ENCODE measurements at places on chromosomes 7 and 10.

- no peak for DNase-seq
Measured at GRCh38 chr7:117459735-117460134, 20.1 kb upstream of the CFTR start.

DNA sequence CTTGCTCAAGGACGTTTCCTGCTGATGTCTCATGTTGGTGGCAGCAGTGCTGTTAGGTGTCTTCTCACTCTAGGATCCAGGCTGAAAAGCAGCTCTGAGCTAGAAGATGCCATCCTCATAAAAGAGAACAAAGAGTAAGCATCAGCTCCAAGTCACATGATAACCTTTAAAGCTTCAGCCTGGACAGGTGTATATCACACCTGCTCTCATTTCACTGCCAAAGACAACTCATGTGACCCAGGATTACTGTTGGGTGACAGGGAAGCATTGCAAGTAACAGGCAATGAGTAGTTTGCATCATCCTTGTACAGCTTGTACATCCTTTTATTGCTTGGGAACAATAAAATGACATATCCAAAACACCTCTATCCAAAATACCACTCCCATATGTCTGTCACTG lies 423.4 kb upstream of the DPP6 start:
- DNase-seq = no peak

DNA sequence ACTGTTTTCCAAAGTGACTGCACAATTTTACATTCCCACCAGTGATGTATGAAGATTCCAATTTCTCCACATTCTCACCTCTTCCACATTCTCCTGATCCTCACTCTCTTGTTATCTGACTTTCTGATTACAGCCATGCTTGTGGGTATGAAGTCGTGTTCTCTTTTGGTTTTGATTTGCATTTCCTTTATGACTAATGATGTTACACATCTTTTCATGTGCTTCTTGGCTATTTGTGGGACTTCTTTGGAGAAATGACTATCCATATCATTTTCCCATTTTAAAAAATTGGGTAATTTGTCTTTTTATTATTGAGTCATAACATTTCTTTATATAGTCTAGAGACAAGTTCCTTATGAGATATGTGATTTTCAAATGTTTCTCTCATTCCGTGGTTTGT lies 10.5 kb upstream of the GIMAP8 start:
- no peak for DNase-seq

DNA sequence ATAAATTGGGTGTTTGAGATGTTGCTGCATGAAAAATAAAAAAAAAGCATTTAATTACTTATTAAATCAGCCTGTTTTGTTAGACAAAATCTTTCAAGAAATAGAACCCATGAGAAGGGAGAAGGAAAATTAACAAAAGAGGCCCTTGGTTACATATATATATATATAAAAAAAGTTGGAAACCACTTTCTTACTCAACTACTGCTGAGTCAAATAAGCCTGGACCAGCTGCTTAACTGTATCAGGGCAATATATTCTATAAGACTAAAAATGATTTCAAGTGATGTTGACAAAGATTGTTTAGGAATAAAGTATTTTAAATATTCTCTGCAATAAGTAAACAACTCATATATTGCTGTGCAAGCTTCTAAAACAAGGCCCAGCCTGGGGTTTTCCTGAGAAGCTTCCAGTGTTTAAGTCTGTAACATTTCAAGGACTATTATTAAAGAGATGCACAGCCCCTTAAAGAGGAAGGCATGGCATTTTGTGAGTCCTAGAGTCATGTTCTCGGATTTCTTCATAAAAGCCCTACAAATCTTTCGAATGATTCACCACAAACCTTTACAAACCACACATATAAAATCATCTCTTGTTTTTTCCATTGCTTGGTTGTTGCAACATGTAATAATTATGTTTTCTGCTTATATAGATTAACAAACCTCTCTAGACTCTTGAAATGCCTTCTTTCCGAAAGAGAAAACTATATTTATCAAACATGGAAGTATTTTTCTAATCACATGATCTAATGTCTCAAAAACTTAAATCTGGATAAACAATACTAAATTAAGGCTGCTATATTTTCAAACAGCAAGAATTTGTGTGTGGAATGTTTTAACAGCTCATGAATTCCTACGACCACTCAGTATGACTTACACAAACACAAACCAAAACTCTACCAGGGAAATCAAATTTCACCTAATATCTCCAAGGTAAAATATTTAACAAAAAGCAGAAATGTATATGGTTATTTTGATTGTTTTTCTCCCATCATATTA lies 14.3 kb downstream of the JAZF1 start:
- DNase-seq = no peak

- no peak for DNase-seq
Measured at GRCh38 chr10:12909182-12909835, 92.2 kb downstream of the CCDC3 start.

- no peak for DNase-seq
Measured at GRCh38 chr10:71331736-71332135, 12.7 kb downstream of the SLC29A3 start.

DNA sequence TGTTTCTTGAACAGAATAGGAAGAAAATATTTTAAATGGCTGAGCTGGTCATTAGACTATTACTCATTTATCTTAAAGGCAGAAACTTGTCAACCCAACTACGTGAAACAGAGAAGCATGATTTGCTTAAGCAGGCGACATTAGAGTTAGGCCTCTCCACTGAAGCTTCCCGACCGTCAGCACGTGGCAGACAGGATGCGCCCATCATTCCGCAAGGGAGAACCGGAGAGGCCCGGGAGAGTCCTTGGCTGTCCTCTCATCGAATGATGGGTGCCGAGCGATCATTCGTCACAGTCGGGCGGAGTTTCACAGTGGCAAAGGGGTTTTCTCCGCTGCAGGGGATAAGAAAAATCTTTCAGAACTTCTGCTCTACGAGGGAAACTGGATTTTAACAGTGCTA lies 11.8 kb downstream of the BRI3 start:
- no peak for DNase-seq

GRCh38 chr7:73718438-73718881 lies 1.0 kb downstream of the STX1A start:
- no peak for DNase-seq

GRCh38 chr10:72124989-72125388 lies 36.6 kb upstream of the SPOCK2 start:
- DNase-seq = no peak

GRCh38 chr7:145050415-145050814 lies 214.6 kb upstream of the TPK1 start:
- no peak for DNase-seq

GRCh38 chr10:131555406-131555805 lies 243.9 kb upstream of the TCERG1L start:
- DNase-seq = no peak

- DNase-seq = peak; percentile 87
Measured at GRCh38 chr10:70363971-70364771, 18.3 kb downstream of the LRRC20 start.

- no peak for DNase-seq
Measured at GRCh38 chr7:33612442-33612841, 292.9 kb upstream of the BMPER start.

GRCh38 chr10:66926841-66927240 lies 1.0 kb downstream of the LRRTM3 start:
- no peak for DNase-seq

DNA sequence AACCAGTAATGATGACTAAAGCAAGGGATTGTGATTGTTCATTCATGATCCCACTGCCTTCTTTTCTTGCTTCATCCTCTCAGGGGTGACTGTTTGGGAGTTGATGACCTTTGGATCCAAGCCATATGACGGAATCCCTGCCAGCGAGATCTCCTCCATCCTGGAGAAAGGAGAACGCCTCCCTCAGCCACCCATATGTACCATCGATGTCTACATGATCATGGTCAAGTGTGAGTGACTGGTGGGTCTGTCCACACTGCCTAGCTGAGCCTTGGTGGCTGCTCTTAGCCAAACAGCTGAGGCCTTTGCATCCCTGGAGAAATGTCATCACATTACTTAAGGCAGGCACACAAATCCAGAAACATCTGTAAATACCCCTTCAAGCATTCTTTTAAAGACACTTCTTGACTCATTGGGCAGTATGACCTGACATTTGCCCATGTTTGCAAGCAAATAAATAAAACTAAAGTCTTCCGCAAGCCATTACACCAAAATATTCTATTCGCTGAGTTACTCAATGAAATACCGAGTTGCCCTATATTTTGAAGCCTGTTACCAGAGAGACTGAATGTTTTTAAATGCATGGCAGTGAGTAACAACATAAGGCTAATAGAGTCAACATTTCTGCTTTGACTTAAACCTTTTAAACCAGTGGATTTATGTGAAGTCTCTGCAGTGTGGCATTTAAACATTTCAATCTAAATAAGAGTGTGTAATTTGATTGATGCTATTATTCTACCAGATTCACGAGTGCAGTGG lies 166.3 kb upstream of the LANCL2 start:
- no peak for DNase-seq

DNA sequence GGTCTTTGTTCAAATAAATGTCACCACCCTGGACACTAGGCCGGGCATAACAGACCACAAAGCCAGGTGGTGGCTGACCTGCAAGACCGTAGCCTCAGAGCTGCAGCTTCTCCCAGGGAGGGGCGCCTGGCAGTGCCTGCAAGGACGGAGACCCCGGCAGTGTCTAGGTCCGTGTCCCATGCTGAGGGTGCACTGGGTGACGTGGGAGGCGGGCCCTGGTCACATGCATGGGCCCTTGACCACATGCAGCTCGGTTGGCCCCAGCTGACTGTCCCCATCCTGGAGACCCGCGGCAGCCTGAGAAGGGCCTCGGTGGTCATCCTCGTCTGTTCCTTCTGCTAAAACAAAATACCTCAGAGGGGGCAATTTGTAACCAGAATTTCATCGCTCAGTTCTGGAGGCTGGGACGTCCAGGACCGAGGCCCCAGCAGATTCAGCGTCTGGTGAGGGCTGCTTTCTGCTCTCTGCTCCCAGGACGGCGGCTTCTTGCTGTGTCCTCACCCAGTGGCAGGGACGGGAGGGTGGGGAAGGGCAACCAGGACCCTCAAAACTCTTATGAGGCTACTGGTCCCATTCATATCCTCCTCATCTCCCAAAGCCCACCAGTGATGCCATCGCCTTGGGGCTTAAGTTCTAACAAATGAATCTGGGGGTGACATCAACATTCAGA lies 36.8 kb downstream of the PWWP2B start:
- no peak for DNase-seq

DNA sequence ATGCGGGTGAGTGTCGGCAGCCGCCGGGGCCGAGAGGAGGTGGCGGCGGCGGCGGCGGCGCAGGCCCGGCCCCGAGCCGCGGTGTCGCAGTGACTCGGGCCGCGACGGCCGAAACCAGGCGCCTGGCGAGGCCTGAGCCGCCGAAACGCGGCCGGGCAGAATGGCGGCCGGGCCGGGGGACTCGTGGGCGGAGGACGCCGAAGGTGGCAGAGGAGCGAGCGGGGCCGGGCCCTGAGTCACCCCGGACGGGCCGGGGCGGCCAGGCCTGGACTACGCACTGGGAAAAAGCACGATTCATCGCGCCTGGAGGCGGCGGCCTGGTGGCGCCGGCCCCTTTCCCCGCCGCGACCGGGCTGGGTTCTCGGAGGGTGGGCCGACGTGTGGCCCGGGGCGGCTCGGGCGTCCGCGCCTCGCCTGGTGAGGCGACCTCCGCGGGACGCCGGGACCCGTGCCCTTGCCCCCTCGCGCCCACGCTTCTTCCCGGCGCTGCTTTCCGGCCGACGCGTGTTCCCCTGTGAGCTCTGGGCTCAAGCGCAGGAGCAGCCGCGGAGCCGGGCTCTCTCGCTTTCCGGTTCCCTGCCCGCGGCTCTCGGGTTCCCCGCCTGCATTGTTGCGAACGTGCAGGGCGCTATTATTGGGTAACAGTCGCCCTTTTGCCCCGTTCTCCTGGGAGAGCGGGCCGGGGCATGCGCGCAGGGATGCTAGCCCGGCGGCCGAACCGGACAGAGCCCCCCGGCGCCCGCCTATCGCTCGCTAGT lies 500 bp downstream of the CUL1 start:
- peak; percentile 41 for DNase-seq

- no peak for DNase-seq
Measured at GRCh38 chr10:111747751-111748150, 435.8 kb downstream of the GPAM start.

DNA sequence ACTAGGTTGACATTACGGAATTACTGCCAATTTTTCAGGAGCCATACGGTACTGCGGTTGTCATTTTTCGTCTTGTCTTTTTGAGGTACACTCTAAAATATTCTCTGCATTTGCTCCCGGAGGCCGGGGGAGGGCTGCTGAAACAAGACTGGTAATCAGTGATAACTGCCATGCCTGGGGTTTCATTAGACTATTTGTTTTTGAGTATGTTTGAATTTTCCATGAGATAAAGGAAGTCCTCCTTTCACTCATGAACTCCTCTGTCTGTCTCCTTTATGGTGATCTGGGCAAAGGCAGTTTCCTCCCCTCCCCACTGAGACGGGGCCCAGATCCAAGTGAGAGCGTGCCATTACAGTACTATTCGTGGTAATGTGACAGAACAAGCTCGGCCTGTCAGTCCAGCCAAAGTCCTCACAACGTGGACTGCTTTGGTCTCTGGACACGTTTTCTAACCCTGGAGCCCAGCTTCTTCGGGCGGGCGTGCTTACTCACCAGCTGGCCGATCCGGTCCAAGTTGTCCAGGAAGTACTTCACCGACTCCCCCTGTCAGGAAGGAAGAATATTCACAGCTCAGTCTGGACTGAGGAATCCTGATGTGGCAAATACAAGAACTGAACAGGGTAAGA lies 45.1 kb downstream of the AMZ1 start:
- DNase-seq = no peak

DNA sequence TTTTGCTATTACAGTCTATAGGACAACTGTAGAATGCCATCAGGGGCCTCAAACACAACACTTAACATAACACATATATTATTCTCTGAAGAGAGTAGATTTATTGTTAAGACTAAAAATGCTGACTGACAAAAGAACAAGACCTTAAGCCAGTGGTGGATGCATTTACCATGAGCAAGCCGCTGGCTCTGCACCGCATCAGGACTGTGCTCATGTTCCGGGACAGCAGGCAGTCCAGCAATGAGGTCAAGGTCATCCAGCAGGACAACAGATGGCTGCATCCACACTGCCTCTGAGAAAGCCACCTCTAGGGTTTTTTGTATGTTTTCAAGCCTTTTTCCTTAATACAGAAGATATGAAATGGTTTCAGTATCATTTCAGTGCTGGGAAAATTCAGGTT lies 23.8 kb downstream of the PEX1 start:
- no peak for DNase-seq

DNA sequence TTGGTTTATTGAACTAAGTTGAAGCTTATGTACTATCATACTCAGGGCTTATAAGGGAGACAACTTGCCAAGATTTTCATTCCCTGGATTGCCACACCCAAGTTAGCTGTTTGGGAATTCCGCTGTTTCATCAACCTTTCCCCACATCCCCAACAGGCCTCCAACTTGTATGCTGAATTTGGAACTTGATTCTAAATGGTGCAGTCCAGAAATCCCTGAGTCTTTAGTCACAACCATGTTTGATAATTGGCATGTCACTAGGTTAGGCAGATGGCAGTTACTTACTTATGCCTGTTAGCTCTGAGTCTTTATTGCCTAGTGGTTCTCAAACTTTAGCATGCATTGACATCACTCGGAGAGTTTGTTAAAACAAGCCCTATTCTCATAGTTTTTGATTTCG lies 135.4 kb upstream of the PRPS1L1 start:
- DNase-seq = no peak

- DNase-seq = no peak
Measured at GRCh38 chr7:116689790-116690259, 17.8 kb downstream of the MET start.

All from T1000 (cell line).